ENCODE measurements at places on chromosomes 7 and 10. TPM values are rescaled to one million over a fixed set of nuclear protein-coding genes. Genes with fewer than 3 reads are reported as not detected.

DNA sequence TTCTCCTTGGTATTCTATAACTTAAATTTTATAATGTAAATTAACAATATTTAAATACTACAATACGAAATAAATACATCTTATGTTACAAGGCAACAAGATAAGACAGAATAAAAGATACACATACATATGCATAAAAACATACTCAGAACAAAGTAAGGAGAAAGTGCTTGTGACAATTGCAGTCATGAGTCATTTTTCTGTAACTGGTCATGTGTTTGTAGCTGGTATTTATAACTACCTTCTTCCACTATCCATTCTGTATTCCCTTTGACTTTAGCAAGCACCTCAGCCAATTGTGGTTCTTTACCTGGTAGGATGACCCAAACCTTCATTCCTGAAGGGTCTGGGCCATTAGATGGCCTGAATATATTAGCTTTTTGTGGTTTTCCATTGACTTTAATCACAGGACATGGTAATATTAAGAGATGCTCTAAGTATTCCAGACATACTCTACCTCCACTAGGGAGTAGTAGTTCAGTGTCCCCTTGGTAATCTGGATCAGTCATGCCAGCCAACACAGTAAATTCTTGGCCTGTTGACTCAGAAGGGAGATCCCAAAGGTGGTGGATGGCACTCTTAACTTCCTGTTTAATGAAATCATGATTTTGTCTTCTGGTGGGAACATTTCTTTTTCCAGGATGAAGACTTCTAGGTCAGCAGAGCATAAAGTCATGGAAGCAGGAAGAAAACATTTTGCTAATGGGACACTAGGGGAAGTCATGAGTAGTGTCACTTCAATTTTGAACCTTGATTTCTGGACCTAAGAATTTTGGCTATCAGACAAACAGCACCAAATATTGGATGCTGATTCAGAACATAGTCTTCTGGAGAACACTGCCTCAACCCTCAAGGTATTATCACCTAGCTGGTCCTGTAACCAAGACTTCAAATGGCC, 733.7 kb upstream of the IGFBP3 start:
- no peaks in the 10 kb centered on the region for H3K36me3 ChIP-seq
- H3K27ac ChIP-seq = no peak overlapping the region
- H3K27me3 ChIP-seq = no peaks in the 10 kb centered on the region
- no peak overlapping the region for H3K4me3 ChIP-seq
- H3K4me1 ChIP-seq = no peaks in the 10 kb centered on the region

- H3K4me1 ChIP-seq = no peaks in the 10 kb centered on the region
- no peak overlapping the region for H3K27ac ChIP-seq
- no peak for DNase-seq
- H3K27me3 ChIP-seq = no peaks in the 10 kb centered on the region
- no peaks in the 10 kb centered on the region for H3K36me3 ChIP-seq
Observed at GRCh38 chr7:134485203-134485602, 26.3 kb upstream of the AKR1B1 start.

GRCh38 chr7:154415709-154416399, 363.7 kb downstream of the DPP6 start:
- no peak overlapping the region for H3K27ac ChIP-seq
- DNase-seq = no peak
- no peaks in the 10 kb centered on the region for H3K27me3 ChIP-seq
- no peaks in the 10 kb centered on the region for H3K4me1 ChIP-seq

- H3K4me3 ChIP-seq = no peak overlapping the region
- no peaks in the 10 kb centered on the region for H3K4me1 ChIP-seq
- no peak overlapping the region for H3K27ac ChIP-seq
- no peaks in the 10 kb centered on the region for H3K27me3 ChIP-seq
- DNase-seq = no peak
- H3K36me3 ChIP-seq = no peaks in the 10 kb centered on the region
Observed at GRCh38 chr10:114403541-114404161, 651 bp downstream of the AFAP1L2 start.

GRCh38 chr7:44936322-44936721, 42.5 kb downstream of the MYO1G start:
- no peak overlapping the region for H3K4me3 ChIP-seq
- no peaks in the 10 kb centered on the region for H3K4me1 ChIP-seq
- H3K27ac ChIP-seq = no peak overlapping the region
- H3K27me3 ChIP-seq = no peaks in the 10 kb centered on the region
- H3K36me3 ChIP-seq = no peaks in the 10 kb centered on the region

GRCh38 chr7:19610194-19610943, 98.5 kb downstream of the POLR1F start:
- H3K4me3 ChIP-seq = no peak overlapping the region
- no peak overlapping the region for H3K27ac ChIP-seq
- no peaks in the 10 kb centered on the region for H3K36me3 ChIP-seq
- H3K4me1 ChIP-seq = no peaks in the 10 kb centered on the region

DNA sequence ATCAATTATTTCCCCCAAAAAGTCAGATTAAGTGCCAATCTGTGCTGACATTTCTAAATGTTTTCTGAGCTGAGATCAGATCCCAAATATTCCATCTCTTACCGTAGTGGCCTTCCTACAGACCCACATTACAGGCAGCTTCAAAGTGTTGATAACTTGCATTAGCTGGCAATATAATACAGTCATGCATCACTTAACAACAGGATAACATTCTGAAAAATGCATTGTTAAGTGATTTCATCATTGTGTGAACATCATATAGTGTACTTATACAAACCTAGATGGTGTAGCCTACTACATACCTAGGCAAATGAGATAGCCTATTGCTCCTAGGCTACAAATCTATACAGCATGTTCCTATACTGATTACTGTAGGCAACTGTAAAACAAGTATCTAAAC, 22.4 kb downstream of the SLC25A13 start:
- H3K27ac ChIP-seq = no peak overlapping the region
- peaks cover 29% of the 10 kb centered on the region for H3K4me1 ChIP-seq
- DNase-seq = no peak
- no peak overlapping the region for H3K4me3 ChIP-seq
- H3K36me3 ChIP-seq = no peaks in the 10 kb centered on the region

DNA sequence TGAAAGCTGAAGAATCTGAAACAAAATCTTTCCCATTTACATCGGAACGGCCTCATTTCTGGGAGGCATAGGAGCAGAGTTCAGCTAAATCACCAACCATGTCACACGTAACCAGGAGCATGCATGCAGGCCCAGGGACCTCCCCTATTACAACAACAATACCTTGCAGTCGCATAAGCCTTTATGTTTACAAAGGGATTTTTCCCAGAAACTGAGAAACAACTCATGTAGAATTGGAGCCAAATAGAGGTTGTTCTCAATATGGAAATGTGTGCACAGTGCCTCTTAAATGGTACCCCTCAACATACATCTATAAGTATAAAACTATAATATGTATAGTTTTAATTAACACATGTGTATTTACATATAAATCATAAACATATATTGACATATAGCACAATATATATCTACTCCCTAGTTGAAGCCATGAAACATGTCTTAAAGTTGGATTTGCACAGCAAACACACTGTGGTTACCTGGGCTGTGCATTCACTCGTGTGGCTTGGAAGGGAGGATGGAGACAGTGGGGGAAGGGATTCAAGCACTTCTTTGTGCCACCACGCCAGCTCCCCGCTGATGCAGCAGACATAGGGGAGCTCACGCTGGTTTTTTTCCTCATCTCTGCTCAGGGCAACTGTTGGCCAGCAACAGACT, 35.0 kb upstream of the DGKI start:
- no peaks in the 10 kb centered on the region for H3K4me1 ChIP-seq
- no peak overlapping the region for H3K4me3 ChIP-seq
- no peak for DNase-seq
- H3K36me3 ChIP-seq = peaks cover 45% of the 10 kb centered on the region

GRCh38 chr7:108093341-108093740, 36.8 kb downstream of the LAMB4 start:
- no peak overlapping the region for H3K27ac ChIP-seq
- no peaks in the 10 kb centered on the region for H3K36me3 ChIP-seq
- H3K4me3 ChIP-seq = no peak overlapping the region
- no peaks in the 10 kb centered on the region for H3K4me1 ChIP-seq
- DNase-seq = no peak

GRCh38 chr7:26863518-26864308, 677 bp downstream of the SKAP2 start:
- H3K27me3 ChIP-seq = peaks cover 5% of the 10 kb centered on the region
- H3K27ac ChIP-seq = peak overlapping the region; percentile 54
- no peaks in the 10 kb centered on the region for H3K36me3 ChIP-seq
- peak overlapping the region; percentile 72 for H3K4me3 ChIP-seq

Gene CPA4
- total RNA-seq = not detected

Gene TLL2
- not detected for total RNA-seq

Gene PTN
- total RNA-seq = not detected

Gene KCP
- total RNA-seq = 0.39 TPM

Gene HOXA13
- total RNA-seq = not detected

Measured in CD4-positive, alpha-beta memory T cell (primary cell).